NCI-H1417 treated with DMSO at 0.1 percent for 48 hours (cell line): ENCODE measurements at places on chromosomes 16 and 17.

DNA sequence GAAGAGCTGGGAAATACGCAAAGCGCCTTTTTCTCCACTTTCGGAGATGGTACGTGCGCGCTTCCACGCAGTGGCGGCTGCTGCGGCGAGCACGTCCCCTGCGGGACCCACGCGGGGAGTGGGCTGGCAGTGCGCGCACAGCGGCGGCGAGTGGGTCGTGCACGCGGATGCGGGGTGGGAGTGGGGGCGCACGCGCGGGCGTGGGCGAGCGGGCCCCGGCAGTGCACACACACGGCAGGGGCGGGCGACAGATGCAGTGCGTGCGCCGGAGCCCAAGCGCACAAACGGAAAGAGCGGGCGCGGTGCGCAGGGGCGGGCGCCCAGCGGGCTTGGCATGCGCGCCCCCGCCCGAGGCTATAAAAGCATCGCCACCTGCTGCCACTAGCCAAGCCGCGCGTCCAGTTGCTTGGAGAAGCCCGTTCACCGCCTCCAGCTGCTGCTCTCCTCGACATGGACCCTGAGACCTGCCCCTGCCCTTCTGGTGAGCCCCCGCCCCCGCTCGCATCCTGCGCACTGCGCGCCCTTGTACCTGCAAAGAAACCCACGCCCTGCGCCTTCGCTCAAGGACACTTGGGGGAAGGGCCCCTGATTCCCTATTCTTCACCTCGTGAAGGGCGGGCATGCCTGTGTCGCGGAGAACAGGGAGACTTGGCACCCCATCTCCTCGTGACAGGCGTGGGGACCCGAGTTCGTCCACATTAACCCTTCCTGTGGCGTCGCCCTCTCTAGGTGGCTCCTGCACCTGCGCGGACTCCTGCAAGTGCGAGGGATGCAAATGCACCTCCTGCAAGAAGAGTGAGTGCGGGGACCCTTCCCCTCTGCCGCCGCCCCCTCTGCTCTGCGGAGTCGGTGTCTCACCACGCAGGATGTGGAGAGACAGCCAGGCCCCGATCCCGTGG is at the start of gene MT3:
Gene MT3, plus strand, starts transcription at position 388 of the 899 bp plus-strand sequence. Its CDS starts 63 bp downstream, at position 451.
- peak; percentile 21 for DNase-seq

GRCh38 chr17:54013072-54013471 is 190.3 kb downstream of the KIF2B start:
- DNase-seq = no peak

DNA sequence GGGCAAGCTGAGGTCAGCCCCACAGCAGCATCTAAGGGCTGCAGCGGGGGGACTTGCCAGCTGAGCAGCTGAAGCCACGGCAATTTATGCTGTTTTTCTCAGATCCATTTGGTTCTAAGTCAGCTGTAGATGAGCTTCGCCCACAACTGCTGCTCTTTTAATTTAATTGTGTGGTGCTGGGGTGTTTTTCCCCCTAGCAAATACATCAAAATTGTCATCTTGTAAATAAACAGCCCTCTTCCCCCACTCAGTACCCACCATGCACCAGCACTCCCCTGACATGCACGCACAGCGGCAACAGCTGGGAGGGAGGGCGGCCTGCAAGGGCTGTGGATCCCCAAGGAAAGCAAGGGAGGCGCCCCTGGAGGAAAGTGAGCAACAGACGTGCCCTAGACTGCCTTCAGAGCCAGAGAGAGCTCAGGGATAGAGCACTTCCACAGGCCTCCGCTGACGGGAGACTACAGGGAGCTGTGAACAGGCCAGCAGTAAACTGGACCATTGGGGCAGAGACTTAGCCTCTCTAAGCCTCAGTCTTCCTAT is 149.5 kb downstream of the TMEM132E start:
- DNase-seq = no peak

GRCh38 chr16:57788252-57788841 is 13.9 kb downstream of the KIFC3 start:
- no peak for DNase-seq
